D721Med (cell line): ENCODE measurements at places on chromosomes 2 and 18.

GRCh38 chr2:39571111-39571731, 94.5 kb upstream of the TMEM178A start:
- no peak for DNase-seq

- no peak for DNase-seq
Observed at GRCh38 chr18:770583-770961, 41.5 kb downstream of the YES1 start.

DNA sequence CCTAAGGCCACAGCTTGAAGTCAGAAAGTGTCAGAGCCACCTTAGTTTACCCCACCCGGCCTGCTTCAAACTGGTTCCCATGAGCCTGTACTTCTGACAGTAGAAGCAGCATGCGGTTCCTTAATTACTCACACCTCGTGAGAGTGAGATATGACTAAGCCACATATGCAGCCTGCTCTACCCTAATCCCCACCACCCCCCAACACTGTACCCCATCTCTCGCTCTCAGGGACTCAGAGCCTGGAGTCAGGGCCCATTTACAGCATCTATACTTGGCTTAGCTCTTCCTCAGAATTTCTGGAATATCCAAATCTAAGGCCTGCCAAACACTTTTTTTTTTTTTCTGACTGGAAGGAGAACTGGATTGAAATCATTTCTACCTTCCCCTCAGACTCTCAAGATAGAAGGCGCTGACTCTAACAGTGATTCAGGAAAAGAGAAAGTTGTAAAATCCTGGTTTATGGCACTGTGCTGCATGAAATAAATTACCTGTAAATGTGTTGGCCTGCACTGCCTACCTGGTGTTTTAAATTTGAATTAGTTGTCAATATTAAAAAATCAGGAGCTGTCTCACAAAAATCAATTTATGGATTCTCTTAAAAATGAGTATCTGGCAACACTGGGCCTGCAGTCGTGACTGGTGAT, 360.0 kb downstream of the RND3 start:
- no peak for DNase-seq

- no peak for DNase-seq
Observed at GRCh38 chr2:217151509-217152206, 291.8 kb upstream of the TNP1 start.

DNA sequence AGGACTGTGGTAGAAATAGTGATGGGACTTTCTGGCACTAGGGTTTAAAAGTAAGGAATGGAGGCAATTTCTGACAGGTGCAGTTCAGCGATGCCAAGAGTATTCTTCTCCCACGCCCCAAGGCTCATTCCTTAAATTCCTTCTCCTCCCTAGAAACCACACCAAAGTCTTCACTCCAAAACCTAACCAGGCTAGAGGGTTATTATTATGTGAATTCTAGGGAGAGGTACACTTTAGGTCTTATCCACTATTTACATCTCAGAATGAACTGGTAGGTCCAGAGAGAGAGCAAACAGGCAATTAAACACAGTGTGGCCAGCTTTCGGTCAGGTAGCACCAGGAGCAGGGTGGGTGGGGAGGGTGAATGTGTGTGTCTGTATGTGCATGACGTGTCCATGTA, 11.4 kb downstream of the IL1F10 start:
- DNase-seq: no peak

DNA sequence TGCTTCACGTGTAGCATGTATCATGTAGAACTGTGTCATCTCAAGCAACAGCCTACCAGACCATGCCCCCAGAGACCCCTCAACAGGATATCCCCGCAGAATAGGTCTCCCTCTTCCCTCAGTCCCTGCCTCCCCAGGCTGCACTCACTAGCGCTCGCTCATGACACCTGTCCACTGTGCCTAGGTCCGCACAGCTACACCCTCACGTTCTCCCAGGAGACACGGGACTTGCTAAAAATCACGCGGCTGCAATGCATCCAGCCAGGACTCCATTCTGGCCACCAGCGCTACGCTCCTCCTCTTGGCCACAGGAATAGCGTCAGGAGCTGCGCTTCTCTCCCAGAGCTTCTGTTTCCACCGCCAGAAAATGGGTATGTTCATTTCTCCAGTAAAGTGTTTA, 2.5 kb downstream of the PXDN start:
- no peak for DNase-seq

DNA sequence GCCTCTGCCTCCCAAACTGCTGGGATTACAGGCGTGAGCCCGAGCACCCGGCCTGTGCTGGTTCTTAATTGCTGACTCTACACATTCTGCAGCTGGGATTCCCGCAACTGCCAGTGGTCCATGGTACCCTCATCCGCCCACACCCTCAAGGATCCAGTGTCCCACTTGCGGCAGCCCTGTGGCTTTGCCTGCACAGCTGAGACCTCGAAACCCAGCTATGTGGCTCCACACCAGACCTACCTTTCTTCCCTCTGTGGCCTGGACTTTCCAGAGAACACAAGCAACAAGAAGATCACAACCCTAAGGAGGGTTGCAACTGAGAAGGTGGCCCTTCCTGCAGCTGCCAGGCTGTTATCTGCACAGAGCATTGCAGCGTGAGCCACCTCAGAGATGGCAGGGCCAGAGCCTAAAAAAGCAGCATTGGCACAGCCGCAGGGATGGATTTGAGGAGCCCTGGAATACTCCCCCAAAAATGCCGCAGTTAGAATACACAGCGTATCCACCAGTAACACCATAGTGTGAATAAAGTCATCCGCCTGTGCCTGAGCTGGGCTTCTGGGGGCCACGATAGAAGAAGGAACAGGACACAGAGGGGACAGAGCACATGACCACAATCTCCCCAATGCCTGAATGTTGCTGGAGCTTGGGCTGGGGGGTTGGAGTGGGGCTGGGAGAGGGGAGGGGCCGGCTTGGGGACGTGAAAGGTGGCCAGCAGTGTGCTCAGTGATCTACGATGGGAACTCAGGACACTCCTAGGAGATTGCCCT, 1.9 kb downstream of the GPR55 start:
- DNase-seq: no peak

- DNase-seq: no peak
Observed at GRCh38 chr18:61690418-61691138, 202.2 kb downstream of the RNF152 start.
